ENCODE measurements at places on chromosomes 12 and 14. TPM values are rescaled to one million over a fixed set of nuclear protein-coding genes. Genes with fewer than 3 reads are reported as not detected.

GRCh38 chr12:68259318-68259940 lies 6.0 kb upstream of the IL22 start:
- DNase-seq, result no peak

DNA sequence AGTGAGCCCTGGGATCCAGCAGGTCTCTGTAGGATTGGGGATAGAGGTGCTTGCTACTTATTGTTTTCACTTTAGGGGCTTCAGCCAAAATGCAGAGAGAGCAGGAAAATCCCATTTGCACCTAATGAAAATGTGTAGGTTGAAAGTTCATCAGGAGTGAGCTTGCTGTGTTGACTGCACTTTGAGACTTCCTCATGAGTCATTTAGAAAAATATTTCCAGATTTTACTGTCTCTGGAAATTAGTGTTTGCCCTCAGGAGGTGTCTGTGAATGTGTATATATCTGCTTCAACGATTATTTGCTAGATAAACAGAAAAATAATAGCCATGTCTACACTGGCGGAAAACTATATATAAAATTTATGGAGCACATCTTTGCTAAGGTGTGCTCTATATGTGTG lies 159.3 kb downstream of the CAND1 start:
- DNase-seq, result no peak

DNA sequence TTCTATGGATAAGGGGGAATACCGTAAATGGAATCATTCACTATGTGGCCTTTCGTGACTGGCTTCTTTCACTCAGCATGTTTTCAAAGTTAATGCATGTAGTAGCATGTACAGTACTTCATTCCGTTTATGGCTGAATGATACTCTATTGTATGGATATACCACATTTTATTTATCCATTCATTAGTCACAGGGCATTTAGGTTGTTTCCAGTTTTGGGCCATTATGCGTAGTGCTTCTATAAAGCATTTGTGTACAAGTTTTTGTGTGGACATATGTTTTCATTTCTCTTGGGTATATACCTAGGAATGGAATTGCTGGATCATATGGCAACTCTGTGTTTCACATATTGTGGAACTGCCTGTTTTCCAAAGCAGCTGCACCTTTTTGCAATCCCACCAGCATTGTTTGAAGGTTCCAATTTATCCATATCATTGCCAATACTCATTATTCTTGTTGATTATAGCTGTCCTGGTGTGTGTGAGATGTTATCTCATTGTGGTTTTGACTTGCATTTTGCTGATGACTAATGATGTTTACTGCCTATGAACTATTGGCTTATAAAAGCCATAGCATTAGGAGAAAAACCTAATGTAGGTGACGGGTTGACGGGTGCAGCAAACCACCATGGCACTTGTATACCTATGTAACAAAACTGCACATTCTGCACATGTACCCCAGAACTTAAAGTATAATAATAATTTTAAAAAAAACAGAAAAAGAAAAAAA lies 45.5 kb downstream of the ATF7IP start:
- no peak for DNase-seq

GRCh38 chr14:92942576-92942975 lies 19.6 kb downstream of the CHGA start:
- DNase-seq, result no peak

- no peak for DNase-seq
These were observed 197.1 kb downstream of the EXOC5 start for GRCh38 chr14:57071639-57072038.

DNA sequence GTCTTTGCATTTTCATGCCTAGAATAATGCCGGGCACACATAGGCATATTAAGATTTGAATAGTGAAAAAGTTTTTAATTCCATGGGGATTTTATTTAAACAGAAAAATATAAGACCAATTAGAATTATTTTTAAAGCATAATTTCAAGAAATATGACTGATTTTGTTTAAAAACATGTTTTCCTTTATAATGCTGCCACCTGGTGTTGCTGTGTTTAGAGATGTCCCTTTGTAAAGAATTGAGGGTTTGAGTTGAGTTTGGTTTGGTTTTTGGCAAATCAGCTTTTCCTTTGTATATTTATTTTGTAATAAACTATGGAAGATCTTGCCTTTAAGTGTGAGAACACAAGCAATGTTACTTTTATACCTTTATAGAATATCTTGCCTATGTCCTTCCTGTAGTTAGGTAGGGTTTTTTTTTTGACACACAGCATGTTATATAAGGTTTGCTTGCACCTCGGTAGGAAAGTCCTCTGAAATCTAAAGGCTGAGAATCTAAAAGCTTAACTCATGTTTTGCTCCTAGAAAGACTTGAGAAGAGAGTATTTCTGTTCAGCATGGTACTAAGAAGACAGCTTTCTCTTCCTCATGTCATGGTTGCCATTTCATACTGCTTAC lies 31.4 kb upstream of the SNAPC1 start:
- no peak for DNase-seq

GRCh38 chr12:89307474-89308253 lies 44.6 kb downstream of the DUSP6 start:
- no peak for DNase-seq

DNA sequence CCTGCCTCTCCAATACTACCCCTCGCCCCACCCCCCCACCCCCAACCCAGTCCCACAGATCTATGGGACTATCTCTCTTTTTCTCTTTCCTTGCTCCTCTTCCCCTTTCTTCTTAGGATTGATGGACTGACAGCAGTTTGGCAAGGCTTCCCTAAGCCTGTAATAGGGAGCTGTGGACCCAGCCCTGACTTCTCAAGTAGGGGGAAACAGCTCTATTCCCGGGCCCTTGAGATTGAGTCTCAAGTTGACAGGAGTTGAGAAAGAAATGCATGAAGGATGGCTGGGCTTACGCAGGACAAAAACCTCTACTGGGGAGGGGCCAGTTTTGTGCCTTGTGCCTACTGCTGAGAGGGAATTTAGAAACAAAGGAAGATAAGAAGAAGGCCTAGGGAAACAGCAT lies 60.4 kb downstream of the SMUG1 start:
- DNase-seq, result no peak

DNA sequence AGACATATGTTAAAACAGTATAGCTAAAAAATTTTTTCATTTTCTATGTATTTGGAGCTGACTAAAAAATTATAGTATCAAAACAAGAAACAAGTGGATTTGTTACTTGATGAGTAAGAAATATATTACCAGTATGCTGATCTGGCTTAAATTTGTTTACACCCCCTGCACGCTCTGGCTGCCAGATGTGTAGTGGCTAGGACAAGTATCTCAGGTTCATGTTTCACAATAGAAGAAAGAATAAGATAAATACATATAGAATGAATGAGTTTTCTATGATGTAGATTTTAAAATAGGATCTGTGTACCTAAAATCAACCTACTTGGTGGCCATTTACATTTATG lies 13.1 kb downstream of the NAA30 start:
- no peak for DNase-seq

DNA sequence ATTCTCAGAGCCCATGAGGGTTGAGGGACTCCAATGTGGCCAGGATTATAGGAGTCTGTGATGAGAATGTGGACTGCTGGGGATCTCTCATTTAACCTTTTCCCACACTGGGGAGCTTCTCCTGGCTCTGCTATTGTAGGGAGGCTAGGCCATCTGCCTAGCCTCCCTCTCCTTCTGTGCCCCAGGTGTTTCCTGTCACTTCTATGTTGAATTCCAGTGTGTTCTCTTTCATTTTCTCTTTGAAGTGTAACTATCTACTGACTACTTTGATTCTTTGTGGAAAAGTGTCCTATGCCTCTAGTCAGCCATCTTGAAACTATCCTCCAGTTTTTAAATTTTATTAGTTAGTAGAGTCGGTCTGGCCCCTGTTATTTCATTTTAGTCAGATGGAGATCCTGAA lies 53.4 kb upstream of the ABCD2 start:
- no peak for DNase-seq

DNA sequence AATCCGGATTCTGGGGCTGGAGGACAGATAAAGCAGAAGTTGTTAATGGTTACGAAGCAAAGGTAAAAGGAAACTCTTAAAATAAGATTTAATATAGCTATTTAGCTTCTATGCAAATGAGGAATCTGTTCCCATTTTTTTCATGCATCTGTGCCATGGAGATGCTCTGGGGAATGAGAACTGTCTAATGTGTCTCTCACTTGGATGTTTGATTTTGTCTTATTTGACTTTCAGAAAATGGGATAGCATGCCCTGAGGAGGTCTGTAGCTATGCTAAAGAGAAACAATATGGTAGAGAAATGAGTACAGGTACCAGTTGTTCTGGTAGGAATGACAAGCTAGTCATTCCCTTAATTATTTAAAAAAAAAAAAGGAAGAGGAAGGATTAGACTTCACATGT lies 24.3 kb downstream of the C12orf76 start:
- no peak for DNase-seq

The TMTC1 gene
- 106 TPM for total RNA-seq

The SLC25A47 gene
- total RNA-seq, result 0.37 TPM

The SYNDIG1L gene
- 0.48 TPM for total RNA-seq

The RNASE7 gene
- not detected for total RNA-seq

The DICER1 gene
- total RNA-seq, result 73.1 TPM
